Lower leg skin (tissue), 4 donors: ENCODE measurements at places on chromosomes 16 and 17. TPM values are rescaled to one million over a fixed set of nuclear protein-coding genes. Genes with fewer than 3 reads are reported as not detected.

GRCh38 chr16:2042171-2042985 is 5.3 kb downstream of the NTHL1 start:
- no peak for DNase-seq

DNA sequence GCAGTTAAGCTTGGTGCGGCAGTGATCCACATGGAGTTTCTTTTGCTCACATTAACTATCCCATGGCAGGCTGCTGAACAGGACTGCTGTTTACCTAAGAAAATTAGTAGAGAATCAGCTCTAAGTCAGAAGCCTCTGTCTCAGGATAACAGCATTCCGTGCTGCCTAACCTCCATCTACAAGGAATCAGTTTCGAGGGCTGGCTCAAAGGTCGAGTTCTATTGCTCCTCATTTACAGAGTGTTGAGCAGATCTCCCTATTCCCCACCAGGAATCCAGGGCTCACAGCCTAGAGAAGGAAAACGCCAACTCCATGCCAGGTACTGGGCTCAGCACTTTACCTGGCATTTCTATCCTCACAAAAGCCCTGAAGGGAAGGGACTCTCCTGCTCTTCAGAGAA is 9.9 kb downstream of the GINS2 start:
- DNase-seq: no peak

The TPSG1 gene
- not detected for total RNA-seq

The SRR gene
- total RNA-seq: 1.4 TPM

The KRT36 gene
- not detected for total RNA-seq

The DPEP3 gene
- not detected for total RNA-seq
